ENCODE measurements at places on chromosomes 12 and 14.

DNA sequence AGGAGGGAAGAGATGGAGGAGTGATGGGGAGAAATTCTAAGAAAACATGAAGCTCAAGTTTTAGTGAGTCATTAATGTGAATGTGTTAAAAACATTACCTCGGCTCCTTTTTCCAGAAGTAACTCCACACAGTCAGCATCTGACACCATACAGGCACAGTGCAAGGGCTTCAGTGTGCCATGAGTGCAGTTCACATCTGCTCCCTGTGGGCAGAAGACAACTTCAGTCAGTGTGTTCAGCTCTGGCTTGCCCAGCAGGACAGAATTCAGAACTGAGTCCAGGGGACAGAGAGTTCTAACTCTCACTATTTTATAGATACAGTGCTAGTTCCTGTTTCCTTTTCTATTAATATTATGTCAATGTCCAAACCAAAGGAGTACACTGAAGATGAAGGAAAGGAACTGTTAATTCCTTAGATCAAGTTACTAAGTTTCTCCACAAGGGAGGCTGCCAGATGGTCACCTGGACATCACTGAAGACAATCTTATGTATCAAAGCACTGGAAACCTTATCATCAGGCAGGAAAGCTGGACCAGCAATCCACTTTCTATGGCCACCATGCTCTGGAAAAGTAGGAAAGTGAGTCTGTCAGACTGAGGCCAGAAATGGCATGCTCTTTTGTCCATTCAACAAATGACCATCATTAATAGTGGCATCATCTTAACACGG is 6.1 kb downstream of the ASB8 start:
- DNase-seq, result no peak

- DNase-seq, result no peak
Observed at GRCh38 chr12:1383758-1384157, 210.6 kb downstream of the FBXL14 start.

DNA sequence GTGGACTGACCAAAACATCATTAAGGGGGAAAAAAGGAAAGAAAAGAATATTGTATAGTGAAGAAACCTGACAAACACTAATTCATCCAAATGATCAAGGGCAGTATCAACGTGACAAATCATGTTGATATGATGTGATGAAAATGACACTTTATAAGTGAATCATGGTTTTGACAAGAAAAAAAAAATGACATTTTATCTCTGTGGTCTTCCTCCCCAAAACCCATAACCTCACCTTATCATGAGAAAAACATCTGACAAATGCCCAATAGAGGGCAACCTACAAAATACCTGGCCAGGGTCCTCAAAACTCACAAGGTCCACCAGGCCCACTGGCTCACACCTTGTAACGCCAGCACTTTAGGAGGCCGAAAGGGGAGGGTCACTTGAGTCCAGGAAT is 13.8 kb downstream of the TMED10 start:
- DNase-seq, result no peak

- no peak for DNase-seq
Observed at GRCh38 chr14:53842938-53843337, 113.7 kb downstream of the BMP4 start.

GRCh38 chr14:30440961-30441360 is 118.0 kb upstream of the G2E3 start:
- DNase-seq, result no peak

- peak; percentile 69 for DNase-seq
Observed at GRCh38 chr12:107320929-107321631, 227.7 kb upstream of the CRY1 start.

- DNase-seq, result peak; percentile 18
Observed at GRCh38 chr12:23950210-23950774, 822 bp upstream of the SOX5 start.

DNA sequence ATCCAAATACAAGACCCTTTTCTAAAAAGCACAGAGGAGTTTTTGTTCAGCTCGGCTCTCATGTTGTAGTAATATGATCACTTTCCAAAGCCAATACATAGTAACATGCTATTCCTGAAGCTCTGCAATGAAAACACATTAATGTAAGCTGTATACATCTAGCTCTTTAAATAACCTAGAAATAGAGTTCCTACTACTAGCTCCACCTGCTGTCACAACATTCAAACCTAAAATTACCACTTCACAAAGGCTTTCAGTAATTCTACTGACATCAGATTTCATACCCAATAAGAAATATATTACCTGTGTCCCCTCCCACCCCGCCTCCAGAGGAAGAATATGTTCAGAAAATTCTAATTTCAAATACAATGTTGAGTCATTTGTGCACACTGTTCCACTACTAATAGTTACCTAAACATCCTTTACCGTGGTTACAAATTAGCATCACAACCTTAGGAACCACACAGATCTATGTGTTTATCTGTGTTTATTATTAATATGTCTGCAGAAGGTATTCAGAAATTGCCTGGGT is 17.8 kb downstream of the EFCAB11 start:
- DNase-seq, result peak; percentile 29

DNA sequence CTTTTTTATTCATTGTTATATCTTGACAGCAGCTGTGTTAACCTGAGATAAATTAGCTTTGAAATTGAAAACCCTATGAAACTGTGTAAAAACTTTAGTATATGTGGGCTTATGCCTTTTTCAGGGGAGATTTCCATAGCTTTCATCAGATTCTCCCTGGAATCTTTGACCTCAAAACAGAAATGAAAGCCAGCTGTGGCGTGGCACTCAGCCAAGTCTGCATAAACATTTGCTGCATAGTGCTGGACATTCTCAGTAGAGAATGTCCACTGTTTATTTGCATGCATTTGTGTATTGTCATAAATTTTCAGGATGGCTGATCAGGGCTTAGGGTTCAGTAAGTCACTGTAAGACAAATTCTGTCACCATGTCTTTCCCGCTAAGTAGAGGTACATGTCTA is 115.3 kb upstream of the NAP1L1 start:
- DNase-seq, result no peak

- DNase-seq, result no peak
Observed at GRCh38 chr12:76746516-76746915, 17.4 kb upstream of the ZDHHC17 start.

GRCh38 chr14:55220230-55220629 is 28.8 kb upstream of the DLGAP5 start:
- no peak for DNase-seq

DNA sequence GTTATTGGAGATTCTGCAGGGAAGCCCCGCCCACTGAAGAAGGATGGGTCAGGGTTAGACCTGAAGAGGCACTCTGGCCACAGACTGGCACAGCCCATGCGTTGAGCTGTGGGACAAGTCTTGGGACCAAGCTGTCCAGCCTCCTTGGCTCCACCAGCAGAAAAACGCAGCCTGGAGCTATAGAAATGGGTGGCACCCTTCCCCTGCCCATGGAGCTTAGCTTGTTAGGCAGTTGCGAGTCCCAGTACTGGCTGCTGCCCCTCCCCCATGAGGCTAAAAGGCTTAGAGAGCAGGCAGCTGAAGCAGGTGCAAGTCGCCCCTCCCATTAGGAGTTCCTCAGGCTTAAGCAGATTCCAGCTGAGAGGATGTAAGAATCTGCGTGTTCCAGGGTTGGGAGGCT is 1124.0 kb upstream of the TMEM132C start:
- DNase-seq, result no peak

- no peak for DNase-seq
Observed at GRCh38 chr14:70100071-70100470, 88.7 kb downstream of the SLC8A3 start.

GRCh38 chr12:42125388-42125767 is 19.3 kb downstream of the GXYLT1 start:
- no peak for DNase-seq

DNA sequence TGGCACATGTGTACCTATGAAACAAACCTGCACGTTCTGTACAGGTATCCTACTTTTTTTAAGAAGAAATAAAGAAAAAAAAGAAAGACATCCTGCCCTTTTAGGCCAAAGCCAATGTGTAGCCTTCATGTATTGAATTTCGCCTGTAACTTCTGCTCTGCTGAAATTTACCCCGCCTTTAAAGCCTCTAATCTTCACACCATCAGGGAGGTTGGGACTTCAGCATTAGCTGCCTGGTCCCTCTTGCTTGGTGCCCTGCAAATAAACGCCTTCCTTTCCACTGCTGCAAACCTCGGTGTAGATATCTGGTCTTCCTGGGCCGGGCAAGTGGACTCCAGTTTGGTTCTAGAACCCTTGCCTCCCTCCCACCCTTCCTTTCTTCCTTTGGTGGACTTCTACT is 2.6 kb upstream of the KRT71 start:
- no peak for DNase-seq

GRCh38 chr14:20177433-20177974 is 13.2 kb upstream of the OR11G2 start:
- DNase-seq, result no peak

DNA sequence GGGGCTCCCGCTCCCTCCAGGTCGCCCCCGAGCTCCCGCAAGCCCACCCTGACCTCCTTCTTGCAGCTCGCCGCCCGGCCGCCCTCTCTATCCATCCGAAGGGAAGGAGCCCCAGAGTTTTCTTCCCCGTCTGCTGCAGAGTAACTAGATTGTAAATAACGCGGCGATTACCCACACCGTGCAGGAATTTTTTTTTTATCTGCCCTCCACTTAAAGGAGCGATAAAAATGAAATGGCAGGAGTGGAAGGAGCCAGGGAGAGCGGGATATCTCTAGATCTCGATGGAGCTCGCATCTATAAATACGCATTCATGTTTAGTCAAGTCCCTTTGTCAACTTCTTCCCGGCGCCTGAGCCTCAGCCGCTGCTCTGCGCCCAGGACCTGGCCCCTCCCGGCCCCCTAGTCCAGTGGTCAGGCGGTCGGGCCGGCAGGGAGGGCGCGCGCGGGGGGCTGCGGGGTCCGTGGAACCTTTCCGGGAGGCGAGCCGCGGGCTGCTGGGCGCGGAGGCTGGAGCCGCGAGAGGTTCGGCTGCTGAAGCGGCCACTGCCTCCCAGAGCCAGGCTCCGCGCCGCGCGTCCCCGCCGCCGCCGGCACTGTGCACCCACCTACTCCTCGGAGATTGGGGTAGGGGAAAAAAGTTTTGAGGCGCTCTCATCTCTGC is 386.0 kb downstream of the BCAT1 start:
- peak; percentile 8 for DNase-seq

GRCh38 chr12:54286042-54287030 is 5.8 kb downstream of the HNRNPA1 start:
- DNase-seq, result no peak

- no peak for DNase-seq
Observed at GRCh38 chr14:38110258-38110657, 97.4 kb upstream of the SSTR1 start.

- DNase-seq, result peak; percentile 63
Observed at GRCh38 chr14:37599507-37600368, 4.3 kb downstream of the TTC6 start.

- no peak for DNase-seq
Observed at GRCh38 chr12:51951843-51952722, 584 bp downstream of the ACVR1B start.

GRCh38 chr12:72989458-72989947 is 717.3 kb downstream of the TRHDE start:
- no peak for DNase-seq

DNA sequence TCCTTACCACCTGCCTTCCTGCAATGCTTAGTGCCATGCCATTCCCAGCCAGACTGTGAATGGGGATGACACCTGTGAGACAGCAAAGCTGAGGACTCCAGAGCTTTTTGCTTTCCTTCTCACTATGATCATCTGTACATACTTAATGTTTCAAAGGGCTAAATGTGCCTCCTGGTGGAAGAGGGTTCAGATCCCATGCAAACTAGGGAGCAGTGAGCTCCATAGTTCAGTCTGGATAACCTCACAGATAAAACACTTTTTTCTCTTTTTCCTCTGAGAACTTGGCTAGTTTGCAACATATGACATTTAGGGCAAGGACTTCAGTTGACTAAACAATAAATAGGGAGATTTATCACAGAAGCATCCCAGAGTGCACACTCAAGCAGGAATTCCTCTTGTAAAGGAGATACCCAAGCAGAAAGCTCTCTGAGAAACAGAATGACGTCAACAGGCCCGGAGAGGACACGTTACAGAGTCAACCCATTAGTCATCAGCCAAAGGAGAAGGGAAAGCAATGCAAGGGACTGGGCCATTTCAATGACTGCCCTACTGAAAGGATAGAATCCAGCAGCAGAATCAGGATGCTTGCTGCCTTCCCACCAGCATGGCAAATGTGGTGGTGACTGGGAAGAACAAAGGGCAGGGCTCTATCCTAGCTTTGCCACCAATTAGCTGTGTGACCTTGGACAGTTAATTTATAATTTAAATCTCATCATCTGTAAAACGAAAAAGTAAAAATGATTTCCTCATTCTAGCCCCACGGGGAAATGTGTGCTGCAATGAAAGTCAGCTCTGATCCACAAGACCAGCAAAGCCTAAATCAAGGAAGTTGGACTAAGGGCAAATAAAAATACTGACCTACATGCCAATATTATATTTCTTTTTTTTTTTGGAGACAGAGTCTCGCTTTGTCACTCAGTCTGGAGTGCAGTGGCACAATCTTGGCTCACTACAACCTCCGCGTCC is 80.8 kb upstream of the ACTN1 start:
- no peak for DNase-seq

DNA sequence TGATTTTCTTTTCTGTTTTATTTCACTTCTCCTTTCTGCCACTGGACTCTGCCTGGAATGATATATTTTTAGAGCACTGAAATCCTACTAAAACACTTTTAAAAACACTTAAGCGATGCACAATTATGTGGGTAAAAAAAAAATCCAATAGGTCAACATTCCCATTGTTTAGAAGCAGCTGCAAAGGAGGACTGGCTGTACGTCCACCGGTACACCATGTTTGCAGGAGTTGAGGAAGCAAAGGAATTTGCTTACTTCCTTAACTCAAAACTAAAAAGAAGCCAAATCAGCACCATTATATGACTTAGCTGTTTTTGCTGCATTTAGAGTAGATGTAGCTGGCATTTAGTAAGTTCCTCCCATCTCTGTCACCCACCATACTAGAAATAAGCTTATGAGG is 186.8 kb upstream of the TMTC1 start:
- no peak for DNase-seq

DNA sequence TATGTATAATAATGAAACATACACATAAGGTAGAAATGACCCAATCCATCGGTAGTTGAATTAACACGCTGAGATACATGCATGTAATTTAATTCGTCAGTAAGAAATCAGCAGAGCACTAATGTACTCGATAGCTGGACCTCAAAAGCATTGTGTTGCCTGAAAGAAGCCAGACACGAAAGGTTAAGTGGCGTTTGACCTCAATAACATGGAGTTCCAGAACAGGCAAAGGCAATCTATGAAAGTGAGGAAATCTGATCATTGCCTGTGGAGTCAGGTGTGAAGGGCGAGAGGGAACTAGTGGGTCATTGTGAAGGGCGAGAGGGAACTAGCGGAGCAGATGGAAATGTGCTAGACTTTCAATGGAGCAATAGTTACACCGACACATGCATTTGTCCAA is 970.4 kb upstream of the TMEM132C start:
- no peak for DNase-seq

GRCh38 chr12:101732318-101732717 is 6.9 kb downstream of the SYCP3 start:
- no peak for DNase-seq

- no peak for DNase-seq
Observed at GRCh38 chr14:27881646-27882045, 884.9 kb upstream of the FOXG1 start.

DNA sequence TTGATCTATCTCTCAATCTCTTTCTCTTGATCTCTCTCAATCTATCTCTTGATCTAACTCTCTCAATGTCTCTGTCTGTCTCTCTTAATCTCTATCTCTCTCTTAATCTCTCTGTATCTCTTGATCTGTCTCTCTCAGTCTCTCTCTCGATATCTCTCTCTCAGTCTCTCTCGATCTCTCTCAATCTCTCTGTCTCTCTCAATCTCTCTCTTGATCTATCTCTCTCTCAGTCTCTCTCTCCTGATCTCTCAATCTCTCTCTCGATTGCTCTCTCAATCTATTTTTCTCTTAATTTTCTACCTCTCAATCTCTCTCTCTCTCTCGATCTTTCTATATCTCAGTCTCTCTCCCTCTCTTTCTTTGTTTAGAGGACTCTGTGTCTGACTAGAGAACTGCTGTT is 126.7 kb downstream of the BCL11B start:
- no peak for DNase-seq
